NCI-H2171 treated with DMSO at 0.1 percent for 48 hours (cell line): ENCODE measurements at places on chromosomes 1 and 21.

- no peak for DNase-seq
These were observed 15.6 kb downstream of the SLC26A9 start for GRCh38 chr1:205927676-205928075.

DNA sequence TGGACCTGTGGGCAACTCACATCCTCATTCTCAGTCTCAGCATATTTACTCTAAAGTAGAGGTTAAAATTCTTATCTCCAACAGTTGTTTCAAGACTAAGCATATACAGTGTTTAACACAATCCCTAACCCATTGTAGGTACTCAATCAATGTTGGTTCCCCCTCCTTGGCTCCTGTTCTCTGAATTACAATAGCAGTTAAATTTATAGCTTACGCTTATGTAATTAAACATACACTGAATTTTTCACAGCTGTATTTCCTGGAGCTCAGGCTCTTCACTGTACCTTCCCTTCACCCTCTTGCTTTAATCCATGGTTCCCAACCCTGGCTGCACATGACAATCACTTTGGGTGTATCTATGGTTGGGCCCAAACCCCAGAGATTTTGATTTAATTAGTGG lies 89.4 kb downstream of the LPAR3 start:
- no peak for DNase-seq

DNA sequence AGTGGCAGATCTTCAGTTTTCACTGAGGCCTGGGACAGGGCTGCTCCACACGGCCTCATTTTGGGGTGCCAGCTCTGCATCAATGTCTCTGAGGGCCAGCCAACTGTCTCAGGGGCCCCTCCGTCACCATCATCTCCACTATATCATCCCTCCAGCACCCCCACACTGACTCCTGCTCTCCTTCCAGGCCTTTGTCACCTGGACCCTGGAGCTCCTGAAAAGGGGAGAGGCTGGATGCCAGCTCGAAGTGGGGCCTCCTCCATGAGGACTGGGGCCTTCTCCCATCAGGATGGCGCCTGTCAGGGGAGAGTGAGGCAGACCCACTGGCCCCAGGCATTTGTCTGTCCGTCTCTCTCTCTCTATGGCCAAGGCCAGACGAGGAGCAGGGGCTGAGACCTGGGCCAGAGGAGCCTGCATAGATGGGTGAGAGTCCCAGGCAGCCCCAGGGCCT lies 44.7 kb upstream of the LRP8 start:
- no peak for DNase-seq

DNA sequence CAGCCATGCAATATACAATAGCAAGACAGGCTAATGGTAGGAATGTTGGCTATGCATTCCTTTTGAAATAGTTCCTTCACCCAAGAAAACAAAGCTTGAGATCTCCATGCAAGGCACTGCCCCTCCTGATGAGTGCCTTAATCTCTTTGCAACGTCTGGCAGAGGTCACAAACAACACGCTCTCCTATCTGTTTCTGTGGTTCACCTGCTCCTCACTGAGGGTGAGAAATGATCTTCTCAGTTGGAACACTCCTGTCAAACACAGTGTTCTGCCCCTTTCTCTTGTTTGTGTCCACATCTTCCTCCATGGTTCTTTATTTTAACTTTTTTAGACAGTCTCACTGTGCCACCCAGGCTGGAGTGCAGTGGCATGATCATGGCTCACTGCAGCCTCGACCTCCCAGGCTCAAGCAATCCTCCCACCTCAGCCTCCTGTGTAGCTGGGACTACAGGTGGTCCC lies 21.2 kb upstream of the XPR1 start:
- DNase-seq = no peak

- DNase-seq = no peak
These were observed 203.7 kb downstream of the S1PR1 start for GRCh38 chr1:101440485-101440884.

DNA sequence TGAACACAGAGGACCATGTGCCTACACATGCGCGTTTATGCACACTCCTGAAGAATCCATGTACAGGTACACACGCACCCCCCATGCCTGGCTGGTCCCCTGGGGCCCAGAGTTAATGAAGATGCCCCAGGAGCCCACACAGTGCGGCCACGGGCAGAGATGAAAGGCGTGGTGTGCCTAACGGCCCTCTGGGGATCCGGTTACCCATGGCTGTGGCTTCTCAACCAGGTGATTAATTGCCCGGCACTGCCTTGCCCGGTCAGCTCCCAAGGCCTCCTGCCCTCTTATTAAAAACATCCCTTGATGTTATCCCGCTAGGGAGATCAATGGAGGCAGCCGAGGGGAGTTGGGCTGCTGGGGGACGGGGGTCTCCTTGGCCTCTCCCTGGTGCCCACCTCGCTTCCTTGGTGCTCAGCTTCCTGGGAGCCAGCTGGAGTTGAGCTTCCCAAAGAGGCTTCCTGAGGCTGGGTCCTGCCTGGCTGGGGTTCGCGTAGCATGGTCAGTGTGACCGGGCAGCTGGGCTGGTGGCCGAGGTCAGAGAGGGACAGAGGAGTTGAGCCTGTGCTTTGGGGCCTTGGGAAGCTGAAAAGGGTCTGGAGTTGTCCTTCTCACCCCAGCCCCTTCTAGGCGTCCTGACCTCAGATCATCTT lies 75.0 kb upstream of the WNT4 start:
- no peak for DNase-seq
